ENCODE measurements at places on chromosomes 12 and 14. TPM values are rescaled to one million over a fixed set of nuclear protein-coding genes. Genes with fewer than 3 reads are reported as not detected.

The HOXC12 gene
- total RNA-seq, result not detected

The NGB gene
- total RNA-seq, result not detected

The NFE2 gene
- not detected for total RNA-seq

The SCNN1A gene
- under 0.01 TPM for total RNA-seq

The PZP gene
- not detected for total RNA-seq

The GDF3 gene
- not detected for total RNA-seq

The NPFF gene
- total RNA-seq, result not detected

The DAZAP2 gene
- 43.6 TPM for total RNA-seq

The SAV1 gene
- 24.7 TPM for total RNA-seq

The ASIC1 gene
- total RNA-seq, result 0.66 TPM

The C12orf50 gene
- total RNA-seq, result not detected

The TTC9 gene
- under 0.01 TPM for total RNA-seq

The PAX9 gene
- under 0.01 TPM for total RNA-seq

The TMTC1 gene
- total RNA-seq, result 27.9 TPM

The LMBR1L gene
- total RNA-seq, result 39.7 TPM

The CACNA2D4 gene
- 0.87 TPM for total RNA-seq

The IL23A gene
- not detected for total RNA-seq

The PLA2G1B gene
- not detected for total RNA-seq

The PRKD1 gene
- total RNA-seq, result 8.3 TPM

The ZDHHC22 gene
- total RNA-seq, result not detected

The AICDA gene
- not detected for total RNA-seq

The TBC1D30 gene
- 0.87 TPM for total RNA-seq

The ADAMTS20 gene
- not detected for total RNA-seq

The PPFIA2 gene
- total RNA-seq, result 6.2 TPM

The SLC39A9 gene
- total RNA-seq, result 109 TPM

The BDKRB1 gene
- 19.8 TPM for total RNA-seq

The TAS2R20 gene
- 5.8 TPM for total RNA-seq

Data from uterine smooth muscle cell (primary cell).